ENCODE measurements at places on chromosomes 1 and 21. TPM values are rescaled to one million over a fixed set of nuclear protein-coding genes. Genes with fewer than 3 reads are reported as not detected.
A peak's percentile ranks its signal among the peaks of the same experiment; 100 is the strongest.

DNA sequence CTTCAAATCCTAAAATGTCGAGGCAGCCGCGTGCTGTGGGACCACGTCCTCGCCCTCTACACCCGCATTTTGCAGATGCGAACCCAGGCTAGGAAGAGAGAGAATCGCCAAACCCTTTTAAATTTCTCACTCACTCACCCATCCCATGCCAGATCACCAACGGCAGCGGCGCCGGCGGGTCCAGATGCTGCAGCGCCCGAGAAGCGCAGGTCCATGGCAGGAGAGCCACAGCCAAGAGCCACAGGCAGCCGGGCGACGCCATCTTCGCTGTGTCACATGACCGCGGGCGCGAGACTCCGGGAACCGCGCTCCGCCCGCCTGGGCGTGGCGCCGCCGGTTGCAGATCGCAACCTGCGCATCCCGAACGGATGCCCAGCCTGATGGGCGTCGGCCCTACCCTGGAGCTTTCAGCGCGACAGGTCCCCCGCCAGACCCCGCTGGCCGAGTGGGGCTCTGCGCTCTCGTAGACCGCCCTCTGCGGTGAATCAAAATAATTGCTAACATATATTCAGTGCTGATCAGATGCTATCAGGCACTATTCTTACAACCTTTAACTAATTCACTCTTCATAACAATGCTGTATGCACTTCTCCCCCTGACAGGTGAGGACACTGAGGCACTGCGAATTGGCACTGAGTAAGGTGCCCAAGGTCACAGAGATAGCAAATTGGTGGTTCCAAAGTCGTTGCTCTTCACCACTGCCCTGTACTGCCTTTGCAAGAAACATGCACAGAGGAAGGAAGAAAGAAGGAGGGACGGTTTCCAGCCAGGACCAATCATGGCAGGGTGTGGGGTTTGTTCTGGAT is at the start of gene PPT1:
TSS of gene PPT1 (minus strand) at position 276 of the 806 bp plus-strand sequence. CDS start at position 262, 14 bp downstream.
- DNase-seq, result peak; percentile 93
- H3K4me3 ChIP-seq, result peak within 1 kb of the TSS; percentile 45
- H3K4me1 ChIP-seq, result peaks cover 2% of the 10 kb centered on the region
- H3K27me3 ChIP-seq, result no peaks in the 10 kb centered on the region

DNA sequence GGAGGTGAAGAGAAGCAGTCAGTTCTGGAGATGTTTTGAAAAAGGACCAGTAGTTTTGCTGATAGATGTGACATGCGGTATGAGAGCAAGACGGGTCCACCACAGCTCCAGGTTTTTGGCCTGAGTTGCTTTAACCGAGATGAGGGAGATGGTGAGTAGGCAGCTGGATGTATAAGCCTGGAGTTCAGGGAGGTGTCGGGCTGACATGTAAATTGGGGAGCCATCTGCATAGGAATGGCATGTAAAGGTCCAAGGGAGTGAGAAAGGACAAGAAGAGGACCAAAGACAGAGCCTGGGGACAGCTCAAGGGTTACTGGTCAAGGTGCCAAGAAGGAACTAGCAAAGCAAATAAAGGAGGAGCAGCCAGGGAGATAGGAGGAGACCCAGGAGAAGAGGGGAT is 503.7 kb downstream of the MATN1 start:
- H3K27ac ChIP-seq, result no peak overlapping the region
- H3K4me1 ChIP-seq, result no peaks in the 10 kb centered on the region
- DNase-seq, result no peak
- H3K27me3 ChIP-seq, result no peaks in the 10 kb centered on the region
- no peaks in the 10 kb centered on the region for H3K36me3 ChIP-seq

GRCh38 chr1:153937331-153937730 is 9.2 kb downstream of the DENND4B start:
- H3K27me3 ChIP-seq, result no peaks in the 10 kb centered on the region
- no peaks in the 10 kb centered on the region for H3K4me1 ChIP-seq
- no peak overlapping the region for H3K27ac ChIP-seq
- H3K4me3 ChIP-seq, result no peak overlapping the region
- peaks cover 8% of the 10 kb centered on the region for H3K36me3 ChIP-seq

Gene INAVA
- total RNA-seq, result 0.36 TPM

- H3K4me3 ChIP-seq, result no peak overlapping the region
- DNase-seq, result peak; percentile 44
- no peak overlapping the region for H3K27ac ChIP-seq
These were observed 7.5 kb downstream of the KNCN start for GRCh38 chr1:46543761-46544560.

DNA sequence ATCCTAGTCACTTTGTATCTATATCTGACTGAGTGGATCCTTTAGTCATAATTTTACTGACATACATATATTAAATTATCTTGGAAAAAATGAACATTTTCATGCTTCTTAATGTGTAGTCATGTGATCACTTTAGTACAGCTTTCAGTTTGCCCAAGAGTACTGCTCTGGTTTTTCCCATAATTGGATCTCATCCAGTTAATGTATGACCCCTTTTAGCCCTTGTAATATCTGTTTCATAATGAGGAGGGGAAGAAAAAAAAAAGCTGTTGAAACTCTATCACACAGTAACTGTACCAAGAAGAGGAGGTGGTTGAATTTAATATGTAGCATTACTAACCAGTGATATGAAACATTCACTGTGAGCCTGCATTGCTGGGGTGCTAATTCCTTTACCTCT is 328.7 kb downstream of the PTPRC start:
- no peak for DNase-seq
- H3K27ac ChIP-seq, result no peak overlapping the region
- no peaks in the 10 kb centered on the region for H3K27me3 ChIP-seq
- no peaks in the 10 kb centered on the region for H3K36me3 ChIP-seq
- no peaks in the 10 kb centered on the region for H3K4me1 ChIP-seq
- no peak overlapping the region for H3K4me3 ChIP-seq

DNA sequence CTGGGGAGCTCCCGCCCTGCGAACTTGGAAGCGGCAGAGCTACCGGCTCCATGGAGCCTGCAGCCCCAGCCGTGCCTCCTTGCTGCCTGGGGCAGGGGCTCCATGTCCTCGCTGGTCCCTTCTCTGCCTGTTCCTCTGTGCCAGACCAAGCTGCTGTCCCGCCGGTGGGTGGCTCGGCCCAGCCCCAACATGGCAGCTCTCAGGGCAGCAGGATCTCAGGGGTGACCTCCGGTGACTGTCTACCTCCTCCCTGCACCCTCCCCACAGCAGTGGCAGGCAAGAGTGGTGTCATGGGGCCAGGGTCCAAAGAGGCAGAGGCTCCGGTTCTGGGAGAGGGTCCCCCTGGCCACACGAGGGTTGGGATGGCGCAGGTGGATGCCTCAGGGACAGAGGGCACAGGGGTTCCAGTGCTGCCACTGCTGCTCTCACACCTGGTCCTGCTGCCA is 45.8 kb downstream of the ATP6V1G3 start:
- no peak for DNase-seq
- H3K36me3 ChIP-seq, result no peaks in the 10 kb centered on the region
- H3K4me1 ChIP-seq, result no peaks in the 10 kb centered on the region
- H3K4me3 ChIP-seq, result no peak overlapping the region

GRCh38 chr1:237817277-237817676 is 73.4 kb downstream of the ZP4 start:
- no peak overlapping the region for H3K4me3 ChIP-seq
- no peaks in the 10 kb centered on the region for H3K36me3 ChIP-seq
- H3K4me1 ChIP-seq, result peaks cover 5% of the 10 kb centered on the region
- no peaks in the 10 kb centered on the region for H3K27me3 ChIP-seq

- DNase-seq, result peak; percentile 74
- peaks cover 3% of the 10 kb centered on the region for H3K4me1 ChIP-seq
- no peaks in the 10 kb centered on the region for H3K27me3 ChIP-seq
- no peak overlapping the region for H3K4me3 ChIP-seq
These were observed 5.8 kb downstream of the ECE1 start for GRCh38 chr1:21284206-21285054.

DNA sequence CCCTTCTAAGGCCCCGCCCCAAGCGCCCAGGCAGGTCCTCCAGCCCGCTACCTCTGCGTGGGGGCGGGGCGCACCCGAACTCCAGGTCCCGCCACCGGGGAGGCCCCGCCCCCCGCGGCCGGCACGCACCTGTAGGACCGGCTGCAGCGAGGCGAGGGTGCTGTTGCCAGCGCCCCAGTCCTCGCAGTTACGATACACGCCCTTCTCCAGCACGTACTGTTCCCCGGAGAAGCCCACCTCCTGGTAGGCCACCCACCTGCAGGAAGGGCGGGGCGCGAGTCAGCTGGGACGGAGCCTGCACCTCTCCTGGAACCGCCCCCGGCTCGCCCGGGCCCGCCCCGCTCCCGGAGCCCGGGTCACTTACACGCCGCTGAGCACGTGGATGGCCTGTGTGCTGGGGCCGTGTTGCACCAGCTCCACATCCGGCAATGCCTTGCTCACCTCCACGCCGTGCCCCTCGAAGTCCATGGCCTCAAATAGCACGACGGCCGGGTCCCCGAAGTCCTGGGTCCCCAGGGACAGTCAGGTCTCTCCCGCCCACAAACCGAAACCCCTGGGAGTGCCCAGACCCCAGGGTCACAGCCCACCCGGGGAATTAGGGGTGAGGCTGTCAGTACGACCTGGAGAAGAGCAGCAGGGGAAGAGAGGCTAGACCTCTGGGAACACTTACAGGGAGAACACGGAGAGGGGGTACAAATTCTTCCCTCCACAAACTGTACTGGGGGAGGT is 17.3 kb downstream of the CRYBG2 start:
- H3K27me3 ChIP-seq, result no peaks in the 10 kb centered on the region
- H3K4me3 ChIP-seq, result peak overlapping the region; percentile 9
- H3K36me3 ChIP-seq, result no peaks in the 10 kb centered on the region
- H3K4me1 ChIP-seq, result no peaks in the 10 kb centered on the region
- H3K27ac ChIP-seq, result no peak overlapping the region

DNA sequence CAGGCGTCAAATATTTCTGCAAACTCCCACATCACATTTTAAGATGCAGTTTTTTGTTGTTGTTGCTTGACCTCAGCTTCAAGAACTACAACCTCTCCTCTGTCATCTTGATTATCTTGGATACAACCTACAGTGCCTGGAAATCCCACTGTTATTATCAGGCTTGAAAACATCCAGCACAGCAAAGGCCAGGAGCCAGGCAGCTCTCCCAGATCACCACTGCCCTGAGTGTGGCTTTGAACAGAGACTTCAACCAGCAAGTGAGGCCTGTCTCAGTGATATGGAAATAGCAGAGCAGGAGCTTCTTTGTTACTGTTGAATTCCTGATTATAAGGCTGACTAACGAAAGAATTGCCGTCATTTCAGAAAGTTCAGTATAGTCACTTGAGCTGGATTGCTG is 28.5 kb downstream of the CCDC190 start:
- no peak for DNase-seq
- H3K36me3 ChIP-seq, result no peaks in the 10 kb centered on the region
- H3K4me1 ChIP-seq, result no peaks in the 10 kb centered on the region
- no peak overlapping the region for H3K4me3 ChIP-seq
- H3K27ac ChIP-seq, result no peak overlapping the region

Gene LINGO4
- total RNA-seq, result not detected

Gene UBXN10
- total RNA-seq, result 0.33 TPM

GRCh38 chr1:8082945-8083344 is 56.8 kb upstream of the ERRFI1 start:
- no peaks in the 10 kb centered on the region for H3K36me3 ChIP-seq
- H3K27me3 ChIP-seq, result no peaks in the 10 kb centered on the region
- H3K4me3 ChIP-seq, result no peak overlapping the region
- no peak for DNase-seq
- no peak overlapping the region for H3K27ac ChIP-seq

DNA sequence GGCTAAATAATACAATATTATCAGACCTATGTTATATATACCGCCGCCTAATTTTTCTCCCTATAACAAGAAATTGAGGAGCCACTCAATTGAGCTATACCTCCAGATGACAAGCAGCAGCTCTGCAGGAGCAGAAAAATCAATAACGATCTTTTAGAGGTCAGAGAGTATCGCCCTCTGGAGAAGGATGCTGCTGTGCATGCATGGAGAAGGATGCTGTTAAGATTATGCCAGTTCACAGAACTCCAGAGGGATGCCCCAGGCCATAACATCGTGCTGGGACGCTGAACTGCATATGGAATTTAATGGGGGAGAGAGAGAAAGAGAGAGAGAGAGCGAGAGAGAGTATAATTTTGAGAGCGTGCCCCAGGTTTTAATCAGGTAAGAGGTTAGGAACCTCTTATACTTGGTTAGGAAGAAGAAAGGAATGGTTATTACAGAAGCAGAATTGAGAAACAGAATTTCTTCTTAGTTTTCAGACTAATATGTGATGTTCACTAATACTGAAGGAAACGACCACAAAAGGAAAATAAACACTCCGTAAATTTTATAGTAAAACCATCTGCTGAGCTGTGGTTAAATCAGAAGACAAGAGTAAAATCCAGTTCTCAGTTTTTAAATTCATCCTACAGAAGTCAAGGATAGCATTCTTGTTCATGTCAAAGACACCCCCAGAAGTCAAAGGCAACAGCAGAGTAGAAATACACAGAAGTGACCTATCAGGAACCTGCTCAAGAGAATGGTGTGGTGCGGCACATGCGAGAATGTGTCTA is 111.1 kb downstream of the SMYD2 start:
- no peak for DNase-seq
- H3K4me1 ChIP-seq, result no peaks in the 10 kb centered on the region
- H3K4me3 ChIP-seq, result no peak overlapping the region
- H3K36me3 ChIP-seq, result no peaks in the 10 kb centered on the region
- no peak overlapping the region for H3K27ac ChIP-seq

DNA sequence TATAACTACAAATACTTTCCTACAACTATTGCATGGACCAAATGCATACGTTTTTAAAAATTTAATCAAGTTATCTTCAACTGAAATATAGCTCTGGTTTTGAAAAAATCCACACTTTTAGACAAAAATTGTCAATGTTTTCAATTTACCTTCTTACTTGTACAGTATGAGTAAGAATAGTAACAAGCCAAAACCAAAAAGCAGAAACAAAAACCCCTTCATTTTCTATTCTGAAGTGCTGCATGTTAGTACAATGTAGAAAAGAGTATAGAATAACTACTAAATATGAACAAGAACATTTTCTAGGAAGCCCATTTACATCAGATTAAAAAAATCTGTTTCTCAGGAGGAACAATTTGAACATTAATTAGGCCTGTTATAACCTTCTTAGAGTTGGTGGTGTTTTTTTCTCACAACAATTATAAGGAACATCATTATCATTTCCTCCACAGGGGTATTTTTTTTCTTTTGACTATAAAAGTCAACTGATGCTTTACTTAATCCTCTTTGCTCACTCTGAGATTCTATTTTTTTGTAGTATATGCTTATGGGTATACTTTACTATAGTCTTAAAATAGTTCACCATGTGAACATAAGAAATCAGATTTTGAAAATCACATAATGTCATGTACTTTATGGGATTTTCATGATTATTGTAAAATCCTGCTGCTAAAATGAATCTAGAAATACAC is 475.4 kb downstream of the PTBP2 start:
- H3K36me3 ChIP-seq, result no peaks in the 10 kb centered on the region
- no peaks in the 10 kb centered on the region for H3K4me1 ChIP-seq
- DNase-seq, result no peak
- H3K27ac ChIP-seq, result no peak overlapping the region
- H3K4me3 ChIP-seq, result no peak overlapping the region

DNA sequence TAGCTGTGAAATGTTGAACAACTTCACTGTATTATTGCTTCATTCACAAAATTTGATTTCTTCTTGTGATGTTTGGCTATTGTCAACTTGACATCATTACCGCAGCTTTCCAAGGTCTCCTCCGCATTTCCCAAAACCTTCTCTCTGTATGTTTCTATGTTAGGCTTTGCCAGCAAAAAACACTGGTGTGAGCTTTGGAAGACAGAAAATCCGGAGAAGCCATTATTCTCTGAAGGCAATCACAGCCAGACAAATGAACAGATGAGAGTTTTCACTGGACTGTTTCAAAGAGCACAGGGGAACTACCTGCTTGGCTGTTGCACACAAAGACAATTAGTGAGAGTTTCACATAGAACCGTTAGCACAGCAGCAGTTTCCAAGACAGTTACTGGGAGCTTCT is 609.6 kb downstream of the BRINP3 start:
- DNase-seq, result no peak
- no peaks in the 10 kb centered on the region for H3K27me3 ChIP-seq
- no peaks in the 10 kb centered on the region for H3K4me1 ChIP-seq
